Stimulated activated naive CD8-positive, alpha-beta T cell treated with anti-CD3 and anti-CD28 coated beads, Interleukin-15, amount 100 ng/mL, for 72 hours (primary cell): ENCODE measurements at places on chromosomes 2 and 18.

DNA sequence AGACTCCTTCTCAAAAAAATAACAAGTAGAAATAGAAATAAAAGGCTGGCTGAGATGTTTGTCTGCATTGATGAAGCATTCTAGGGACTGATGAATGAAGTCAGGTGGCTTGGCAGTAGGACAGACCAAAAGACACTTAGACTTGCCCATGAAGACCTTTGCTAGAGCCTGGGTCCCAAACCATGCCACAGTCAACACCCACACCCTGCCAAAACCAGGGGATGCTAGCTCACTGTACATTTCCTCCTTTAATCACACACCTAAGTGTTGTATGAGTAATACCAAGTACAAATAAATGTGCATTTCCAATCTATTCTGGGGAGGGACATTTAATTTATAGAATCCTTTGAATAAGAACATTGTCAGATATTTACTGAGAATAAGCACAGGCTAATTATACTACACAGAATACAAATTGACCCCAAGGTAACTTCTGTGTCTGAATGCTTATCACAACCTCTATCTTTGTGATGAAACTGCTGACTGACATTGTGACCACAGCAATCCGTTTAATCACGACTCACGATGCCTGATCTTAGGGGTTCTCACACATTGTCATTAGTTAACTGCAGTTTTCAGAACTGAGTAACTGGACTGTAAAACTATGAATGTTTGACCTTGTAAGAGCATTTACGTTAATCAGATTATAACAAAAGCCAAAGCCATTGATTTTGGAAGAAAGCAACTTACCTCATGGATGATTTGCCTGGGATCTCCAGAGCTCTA, 10.5 kb upstream of the NOL10 start:
- DNase-seq: no peak

DNA sequence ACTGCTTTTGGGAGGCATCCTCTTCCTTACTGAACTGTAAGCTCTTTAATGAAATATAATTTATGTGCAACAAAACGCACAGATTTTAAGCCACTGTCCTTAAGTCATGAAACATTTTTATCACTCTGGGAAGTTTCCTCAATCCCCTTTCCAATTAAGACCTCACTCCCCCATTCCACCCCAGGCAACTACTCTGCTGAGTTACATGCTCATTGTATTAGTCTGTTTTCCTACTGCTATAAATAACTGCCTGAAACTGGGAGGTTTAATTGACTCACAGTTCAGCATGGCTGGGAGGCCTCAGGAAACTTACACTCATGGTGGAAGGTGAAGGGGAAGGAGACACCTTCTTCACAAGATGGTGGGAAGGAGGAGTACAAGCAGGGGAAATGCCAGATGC, 46.5 kb upstream of the KCNE4 start:
- no peak for DNase-seq

GRCh38 chr2:31378791-31379501, 35.6 kb downstream of the XDH start:
- no peak for DNase-seq

- no peak for DNase-seq
These were observed 21.1 kb upstream of the NFATC1 start for GRCh38 chr18:79374408-79375171.

DNA sequence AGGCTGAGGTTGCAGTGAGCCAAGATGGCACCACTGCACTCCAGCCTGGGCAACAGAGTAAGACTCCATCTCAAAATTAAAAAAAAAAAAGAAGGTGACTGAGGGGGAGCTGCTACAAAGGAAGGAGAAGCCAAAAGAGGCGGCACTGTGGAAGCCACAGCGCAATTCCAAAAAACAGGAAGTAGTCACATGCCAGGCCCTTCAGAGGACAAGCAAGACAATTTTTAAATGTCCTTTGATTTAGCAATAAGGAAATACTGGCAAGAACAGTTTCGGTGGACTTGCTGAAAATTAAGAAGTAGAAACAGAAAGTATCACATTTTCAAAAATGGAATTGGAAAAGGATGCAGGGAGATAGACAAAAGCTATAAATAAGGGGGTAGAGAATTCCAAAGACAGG, 122.8 kb downstream of the OSBPL1A start:
- no peak for DNase-seq

DNA sequence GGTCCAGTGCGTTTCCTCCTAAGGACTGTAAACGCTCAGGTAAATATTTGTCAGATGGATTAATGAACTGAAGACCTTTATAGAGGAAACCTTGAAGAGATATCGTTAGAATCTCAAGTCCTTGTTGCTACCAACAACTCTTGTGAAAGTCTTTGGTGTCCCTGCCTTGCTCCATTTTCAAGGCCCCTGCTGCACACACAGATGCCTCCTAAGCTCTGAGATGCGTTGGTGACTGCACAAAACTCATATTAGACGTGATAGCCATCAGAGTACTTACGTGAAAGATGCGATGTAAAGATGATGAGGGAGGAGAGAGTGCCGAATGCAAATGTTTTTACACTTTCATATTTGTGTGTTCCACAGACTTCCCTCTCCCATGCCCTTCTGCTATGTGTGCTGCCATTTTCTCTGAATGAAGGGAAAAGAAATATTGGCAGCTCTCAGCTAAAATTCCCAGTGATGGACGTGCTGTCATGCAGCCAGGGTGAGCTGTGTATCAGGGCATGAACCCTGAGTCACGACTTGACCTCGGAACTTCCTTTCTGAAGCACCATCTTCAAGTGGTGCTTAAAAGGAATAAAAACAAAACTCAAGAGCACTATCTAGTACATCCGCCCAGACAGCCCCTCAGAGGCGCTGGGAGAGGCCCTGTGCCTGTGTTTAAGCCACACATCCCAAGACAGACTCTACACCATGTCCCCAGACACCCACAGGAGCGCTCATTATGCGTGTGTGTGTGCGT, 117.4 kb downstream of the FAM210A start:
- peak; percentile 48 for DNase-seq

DNA sequence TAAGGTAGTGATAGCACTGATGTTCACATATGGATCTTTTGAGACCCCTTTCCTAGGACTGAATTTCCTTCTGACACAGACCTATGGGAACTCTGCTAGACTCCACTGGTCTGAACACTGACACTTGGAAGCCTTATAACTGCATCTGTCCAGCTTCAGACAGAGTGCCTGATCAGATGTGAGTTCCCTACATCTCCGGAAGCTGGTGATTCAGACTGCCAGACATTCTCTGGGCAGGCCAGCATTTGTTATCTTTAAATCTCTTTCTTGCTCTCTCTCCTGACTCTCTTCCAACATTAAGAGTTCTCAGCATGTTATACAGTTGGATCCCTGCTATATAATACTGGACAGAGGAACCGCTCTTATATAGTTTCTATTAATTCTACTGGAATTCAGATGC, 408.5 kb downstream of the ZEB2 start:
- DNase-seq: no peak

- no peak for DNase-seq
These were observed 96.6 kb downstream of the QPCT start for GRCh38 chr2:37441055-37441454.

- DNase-seq: no peak
These were observed 29.9 kb downstream of the DAPL1 start for GRCh38 chr2:158825021-158825420.

GRCh38 chr18:35045806-35046205, 4.6 kb downstream of the MAPRE2 start:
- no peak for DNase-seq

- DNase-seq: no peak
These were observed 891.4 kb downstream of the CCDC85A start for GRCh38 chr2:57075226-57075625.
